ENCODE measurements at places on chromosomes 6 and 20.

DNA sequence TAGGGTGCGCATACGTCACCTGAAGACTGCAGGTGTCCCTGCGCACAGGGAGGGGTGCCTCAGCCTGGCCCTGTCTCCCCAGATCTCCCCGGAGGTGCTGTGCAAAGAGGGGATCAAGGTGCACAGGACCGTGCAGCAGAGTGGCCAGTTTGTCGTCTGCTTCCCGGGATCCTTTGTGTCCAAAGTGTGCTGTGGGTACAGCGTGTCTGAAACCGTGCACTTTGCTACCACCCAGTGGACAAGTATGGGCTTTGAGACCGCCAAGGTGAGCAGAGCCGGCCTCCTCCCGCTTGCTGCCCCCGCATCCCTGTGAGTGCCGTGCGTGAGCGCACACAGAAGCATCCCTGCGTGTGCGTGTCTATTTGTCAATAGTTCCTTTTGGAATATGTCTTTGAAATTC, 150.7 kb downstream of the DTNBP1 start:
- DNase-seq: no peak

GRCh38 chr6:90072501-90072900, 178.2 kb downstream of the GJA10 start:
- DNase-seq: no peak

- DNase-seq: peak; percentile 51
Measured at GRCh38 chr6:43376551-43376981, 7.1 kb upstream of the ZNF318 start.

- DNase-seq: no peak
Measured at GRCh38 chr6:7463785-7464184, 74.2 kb downstream of the RIOK1 start.

DNA sequence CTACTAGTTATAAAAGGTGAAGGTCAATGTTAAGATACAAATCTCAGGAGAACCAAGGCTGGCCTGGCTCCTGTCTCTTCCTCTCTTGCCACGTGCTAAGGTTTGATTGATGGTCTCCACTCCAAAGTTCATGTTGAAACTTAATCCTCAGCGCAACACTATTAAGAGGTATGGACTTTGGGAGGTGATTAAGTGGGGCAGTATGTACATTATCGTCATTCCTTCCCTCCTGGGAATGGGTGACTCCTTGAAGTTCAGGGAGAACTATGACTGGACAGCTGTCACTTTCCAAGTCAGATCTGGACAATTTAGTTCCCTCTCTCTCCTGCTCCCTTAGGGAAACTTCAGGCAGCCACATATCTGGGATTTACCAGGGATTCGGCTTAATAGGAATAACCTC, 50.5 kb downstream of the KCNK5 start:
- no peak for DNase-seq

DNA sequence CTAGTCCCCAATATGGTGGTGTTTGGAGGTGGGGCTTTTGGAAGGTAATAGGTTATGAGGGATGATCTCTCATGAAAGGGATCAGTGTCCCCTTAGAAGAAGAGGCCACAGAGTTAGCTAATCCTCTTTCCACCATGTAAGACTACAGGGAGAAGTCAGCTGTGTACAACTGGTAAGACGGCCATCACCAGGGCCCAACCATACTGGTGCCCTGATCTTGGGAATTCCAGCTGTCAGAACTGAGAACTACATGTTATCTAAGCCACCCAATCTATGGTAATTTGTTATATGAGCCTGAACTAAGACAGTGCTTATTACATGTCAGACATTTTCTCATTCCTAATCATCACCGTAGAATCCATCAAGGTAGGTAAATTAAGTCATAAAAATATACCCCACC, 77.7 kb upstream of the ZNF217 start:
- DNase-seq: no peak

GRCh38 chr6:30945281-30945680, 4.5 kb downstream of the MUCL3 start:
- DNase-seq: no peak

GRCh38 chr6:44185953-44186634, 27.5 kb downstream of the CAPN11 start:
- DNase-seq: no peak

GRCh38 chr6:139680819-139681218, 306.4 kb upstream of the CITED2 start:
- DNase-seq: no peak

DNA sequence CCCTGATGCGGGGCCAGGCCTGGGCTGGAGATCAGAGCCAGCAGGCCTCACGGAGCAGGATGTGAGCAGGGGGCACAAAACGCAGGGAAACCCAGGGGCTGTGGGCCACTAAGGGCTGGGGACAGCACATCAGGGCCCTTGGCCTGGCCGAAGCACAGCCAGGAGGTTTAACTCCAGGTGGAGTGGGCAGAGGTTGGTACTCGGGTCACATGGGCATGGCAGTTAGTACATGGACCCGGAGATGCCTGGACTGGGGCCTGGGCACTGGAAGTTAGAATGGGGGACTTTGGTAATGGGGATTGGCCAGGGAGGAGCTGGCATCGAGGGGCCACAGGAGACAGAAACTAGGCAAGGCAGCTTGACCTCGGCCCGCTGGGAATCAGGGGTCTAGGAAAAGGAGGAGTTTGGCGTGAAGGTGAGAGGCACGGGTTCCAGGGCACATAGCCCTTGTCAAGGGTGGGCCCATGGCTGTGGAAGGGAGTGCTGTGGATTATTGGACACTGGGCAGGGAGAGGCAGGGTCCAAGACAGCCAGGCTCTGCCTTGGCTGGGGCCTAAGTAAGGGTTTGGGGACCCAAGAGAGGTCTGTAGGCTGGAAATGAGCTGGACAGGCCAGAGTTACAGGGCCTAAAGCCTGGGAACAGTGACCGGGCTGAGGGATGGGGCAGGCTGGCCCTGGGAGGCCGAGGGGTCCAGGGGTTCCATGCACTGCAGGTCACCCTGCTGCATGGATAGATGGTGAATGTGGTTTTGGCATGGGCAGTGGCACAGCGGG, 41.6 kb upstream of the CD93 start:
- no peak for DNase-seq

GRCh38 chr20:58389324-58389967, 417 bp downstream of the VAPB start:
- peak; percentile 37 for DNase-seq

DNA sequence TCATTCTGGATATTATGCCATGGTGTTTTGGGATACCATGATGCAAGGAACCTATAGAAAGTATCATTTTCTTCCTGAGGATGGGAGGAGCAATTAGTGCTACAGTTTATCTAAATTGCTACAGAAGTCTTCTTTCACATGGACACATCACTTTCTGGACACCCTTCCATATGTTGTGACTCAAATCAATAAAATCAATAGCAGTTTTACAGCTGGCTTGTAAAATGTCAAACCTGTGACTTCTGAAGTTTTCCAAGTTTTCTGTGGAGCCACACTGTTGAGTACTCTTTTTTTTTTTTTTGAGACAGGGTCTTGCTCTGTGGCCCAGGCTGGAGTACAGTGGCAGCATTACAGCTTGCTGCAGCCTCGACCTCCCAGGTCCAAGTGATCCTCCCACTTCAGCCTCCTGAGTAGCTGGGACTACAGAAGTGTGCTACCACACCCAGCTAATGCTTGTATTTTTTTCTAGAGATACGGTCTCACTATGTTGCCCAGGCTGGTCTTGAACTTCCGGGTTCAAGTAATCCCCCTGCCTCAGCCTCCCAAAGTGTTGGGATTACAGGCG, 24.1 kb upstream of the CD2AP start:
- DNase-seq: no peak

GRCh38 chr20:38147163-38147562, 17.9 kb downstream of the TGM2 start:
- DNase-seq: no peak

DNA sequence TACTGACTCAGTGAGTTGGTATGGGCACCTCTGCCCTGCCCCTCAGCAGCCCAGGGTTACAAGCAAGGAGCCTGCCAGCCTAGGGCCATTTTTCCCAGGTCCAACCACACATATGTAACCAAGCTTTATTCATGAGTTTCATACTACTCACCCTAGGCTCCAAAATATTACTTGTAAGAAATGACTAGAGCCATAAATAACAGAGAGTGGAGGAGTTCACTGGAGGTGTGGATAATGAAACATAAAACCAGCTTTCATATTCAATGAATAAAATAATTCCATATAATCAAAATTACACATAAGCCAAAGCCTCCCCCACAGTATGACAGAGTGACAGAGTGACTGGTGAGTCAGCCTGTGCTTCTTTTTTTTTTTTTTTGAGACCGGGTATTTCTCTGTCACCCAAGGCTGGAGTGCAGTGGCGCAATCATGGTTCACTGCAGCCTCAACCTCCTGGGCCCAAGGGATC, 229.8 kb upstream of the SASH1 start:
- DNase-seq: peak; percentile 4

DNA sequence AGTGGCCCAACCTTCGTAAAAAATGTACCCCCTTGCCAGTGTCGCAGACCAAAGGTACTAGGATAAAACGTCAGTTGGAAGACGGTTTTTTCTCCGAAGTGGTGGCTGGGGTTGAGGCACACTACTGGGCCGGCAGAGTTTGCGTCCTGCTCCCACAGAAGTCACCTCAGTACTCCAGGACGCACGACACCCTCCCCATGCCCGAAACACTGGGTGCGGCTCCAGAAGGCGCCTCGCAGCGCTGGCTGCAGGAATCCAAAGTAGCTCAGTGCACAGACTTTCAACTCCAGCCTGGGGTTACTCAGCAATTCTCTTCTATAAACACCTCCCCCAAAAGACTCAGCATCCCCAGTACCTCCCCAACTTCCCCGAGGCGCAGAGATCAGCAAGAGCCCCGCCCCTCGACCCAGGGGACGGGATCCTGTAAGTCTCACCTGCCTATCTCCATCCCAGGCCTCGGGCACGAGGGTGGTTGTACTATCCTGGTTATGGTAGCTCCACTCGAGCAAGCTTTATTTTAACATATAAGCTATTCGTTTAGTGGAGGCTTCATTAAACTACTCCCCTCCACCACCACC, 88.2 kb downstream of the ZFP64 start:
- DNase-seq: peak; percentile 43

DNA sequence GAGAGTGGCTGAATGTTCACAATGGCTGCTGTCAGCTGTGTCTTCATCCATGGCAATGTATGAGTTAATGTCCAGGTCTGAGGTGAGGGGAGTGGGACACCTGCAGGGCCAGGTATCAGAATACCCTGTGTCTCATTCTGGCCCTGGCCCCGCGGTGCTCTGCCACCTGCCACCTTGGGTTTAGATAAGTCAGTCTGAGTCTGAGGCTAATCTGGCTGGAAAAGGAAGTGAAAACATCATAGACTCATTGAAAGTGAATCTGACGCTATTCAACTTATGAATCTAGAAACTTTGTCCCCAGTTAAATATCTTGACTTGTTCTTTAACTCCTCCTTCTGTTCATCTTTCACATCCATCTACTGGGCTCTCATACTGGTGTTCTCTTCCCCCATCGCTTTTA, 267.1 kb upstream of the JAG1 start:
- DNase-seq: no peak

GRCh38 chr6:123898665-123899064, 95.0 kb downstream of the NKAIN2 start:
- no peak for DNase-seq

DNA sequence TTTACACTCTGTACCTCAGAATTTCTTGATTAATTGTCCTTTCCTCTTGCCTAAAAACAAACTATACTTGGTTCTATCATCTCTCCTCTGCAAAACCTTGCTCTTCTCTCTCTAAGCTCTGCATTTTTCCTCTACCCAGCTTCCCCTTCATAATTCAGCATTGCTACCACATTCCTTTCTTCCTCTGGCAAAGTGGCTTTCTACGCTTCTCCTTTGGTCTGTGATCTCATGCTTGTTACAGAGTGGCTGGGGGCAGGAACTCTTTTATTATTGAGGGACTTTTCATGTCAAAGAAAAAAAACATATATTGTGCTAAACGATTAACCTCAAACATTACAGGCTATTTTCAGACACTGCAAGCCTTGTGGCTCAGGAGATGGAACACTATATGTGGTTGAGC, 333.3 kb upstream of the KCNQ5 start:
- DNase-seq: no peak

DNA sequence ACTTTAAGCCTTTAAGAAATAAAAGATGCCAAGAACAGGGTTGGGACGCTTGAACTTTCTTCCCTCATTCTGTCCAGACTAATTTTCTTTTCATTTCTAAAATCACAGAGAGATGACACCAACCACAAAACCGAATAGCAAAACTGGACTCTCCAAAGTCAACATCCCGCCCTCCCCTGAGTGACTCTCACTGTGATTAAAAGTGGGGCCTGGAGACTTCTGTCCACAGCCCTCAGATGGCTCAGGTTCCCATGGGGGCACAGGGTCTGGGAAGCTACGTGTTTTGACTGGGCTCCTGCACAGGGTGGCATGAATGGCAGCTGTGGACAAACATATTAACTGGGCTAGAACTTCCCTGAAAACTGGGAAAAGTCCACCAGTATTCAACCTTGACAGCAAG, 6.3 kb downstream of the FRMD1 start:
- no peak for DNase-seq

DNA sequence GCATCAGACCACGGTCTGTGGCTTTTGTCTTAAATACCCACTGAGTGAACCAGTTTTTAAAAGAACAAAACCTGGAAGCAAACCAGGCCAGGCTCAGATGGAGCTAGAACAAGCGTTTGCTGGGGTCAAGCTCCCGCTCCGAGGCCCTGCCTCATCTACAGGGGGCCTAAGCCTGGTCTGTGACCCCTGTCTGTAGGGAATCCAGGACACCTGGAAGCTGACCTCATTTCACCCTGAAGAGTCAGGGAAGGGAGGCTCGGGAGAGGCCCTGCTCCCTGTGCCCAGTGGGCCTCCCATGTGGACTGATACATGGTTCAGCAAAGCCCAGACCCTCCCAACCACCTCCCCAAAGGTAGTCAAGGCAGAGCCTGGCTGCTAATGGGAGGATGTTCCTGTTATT, 26.8 kb upstream of the DLGAP4 start:
- no peak for DNase-seq

DNA sequence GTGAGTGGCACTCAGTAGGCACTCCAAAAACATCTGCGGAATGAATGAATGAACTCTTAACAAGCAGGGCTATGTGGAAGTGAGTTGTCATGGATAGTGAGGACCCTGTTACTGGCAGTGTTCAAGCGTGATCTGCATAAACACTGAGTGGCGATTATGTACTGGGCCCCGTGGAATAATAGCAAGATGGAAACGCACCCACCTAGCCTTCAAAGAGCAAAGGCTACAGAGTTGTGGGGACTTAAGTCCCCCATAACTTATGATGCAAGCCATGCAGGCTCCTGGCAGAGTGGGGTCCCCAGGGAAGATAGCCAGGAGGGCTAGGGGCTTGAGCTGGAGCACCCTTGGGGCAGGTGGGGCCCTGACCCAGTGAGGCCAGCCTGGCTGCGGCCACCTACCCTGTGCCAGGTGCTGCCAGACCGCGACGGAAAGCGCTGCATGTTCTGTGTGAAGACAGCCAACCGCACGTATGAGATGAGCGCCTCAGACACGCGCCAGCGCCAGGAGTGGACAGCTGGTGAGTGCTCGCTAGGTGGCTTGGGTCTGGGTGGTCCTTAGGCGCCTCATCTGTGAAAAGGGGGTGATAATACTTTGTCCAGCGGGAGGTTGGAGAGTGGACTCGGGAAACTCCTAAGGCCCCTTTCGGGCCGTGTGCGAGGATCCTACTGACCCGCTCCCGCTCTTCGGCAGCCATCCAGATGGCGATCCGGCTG, 20.0 kb downstream of the DEF6 start:
- no peak for DNase-seq

- DNase-seq: no peak
Measured at GRCh38 chr6:42260396-42260888, 42.8 kb upstream of the MRPS10 start.

GRCh38 chr20:33769043-33769442, 37.2 kb downstream of the ZNF341 start:
- no peak for DNase-seq

- peak; percentile 82 for DNase-seq
Measured at GRCh38 chr6:391559-392440, at the start of gene IRF4. TSS of gene IRF4 (plus strand) at chr6:391752. CDS start at chr6:393153, 1,401 bp downstream.

- no peak for DNase-seq
Measured at GRCh38 chr20:6466075-6466810, 301.2 kb upstream of the BMP2 start.
